ENCODE measurements at places on chromosomes 12 and 14.

DNA sequence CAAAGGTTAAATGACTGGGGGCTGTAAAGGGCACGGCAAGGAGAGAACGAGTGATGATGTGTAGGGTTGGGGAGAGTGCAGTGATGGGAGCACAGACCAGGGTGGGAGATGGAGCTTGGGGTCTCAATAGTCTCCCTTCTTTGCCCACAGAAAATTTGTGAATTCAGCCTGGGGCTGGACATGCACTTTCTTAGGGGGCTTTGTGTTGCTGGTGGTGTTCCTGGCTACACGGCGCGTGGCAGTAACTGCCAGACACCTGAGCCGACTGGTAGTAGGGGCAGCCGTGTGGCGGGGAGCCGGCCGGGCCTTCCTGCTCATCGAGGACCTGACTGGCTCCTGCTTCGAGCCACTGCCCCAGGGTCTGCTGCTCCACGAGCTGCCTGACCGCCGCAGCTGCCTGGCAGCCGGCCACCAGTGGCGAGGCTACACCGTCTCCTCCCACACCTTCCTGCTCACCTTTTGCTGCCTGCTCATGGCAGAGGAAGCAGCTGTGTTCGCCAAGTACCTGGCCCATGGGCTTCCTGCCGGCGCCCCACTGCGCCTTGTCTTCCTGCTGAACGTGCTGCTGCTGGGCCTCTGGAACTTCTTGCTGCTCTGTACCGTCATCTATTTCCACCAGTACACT is 1.7 kb downstream of the FITM1 start:
- no peak for DNase-seq

DNA sequence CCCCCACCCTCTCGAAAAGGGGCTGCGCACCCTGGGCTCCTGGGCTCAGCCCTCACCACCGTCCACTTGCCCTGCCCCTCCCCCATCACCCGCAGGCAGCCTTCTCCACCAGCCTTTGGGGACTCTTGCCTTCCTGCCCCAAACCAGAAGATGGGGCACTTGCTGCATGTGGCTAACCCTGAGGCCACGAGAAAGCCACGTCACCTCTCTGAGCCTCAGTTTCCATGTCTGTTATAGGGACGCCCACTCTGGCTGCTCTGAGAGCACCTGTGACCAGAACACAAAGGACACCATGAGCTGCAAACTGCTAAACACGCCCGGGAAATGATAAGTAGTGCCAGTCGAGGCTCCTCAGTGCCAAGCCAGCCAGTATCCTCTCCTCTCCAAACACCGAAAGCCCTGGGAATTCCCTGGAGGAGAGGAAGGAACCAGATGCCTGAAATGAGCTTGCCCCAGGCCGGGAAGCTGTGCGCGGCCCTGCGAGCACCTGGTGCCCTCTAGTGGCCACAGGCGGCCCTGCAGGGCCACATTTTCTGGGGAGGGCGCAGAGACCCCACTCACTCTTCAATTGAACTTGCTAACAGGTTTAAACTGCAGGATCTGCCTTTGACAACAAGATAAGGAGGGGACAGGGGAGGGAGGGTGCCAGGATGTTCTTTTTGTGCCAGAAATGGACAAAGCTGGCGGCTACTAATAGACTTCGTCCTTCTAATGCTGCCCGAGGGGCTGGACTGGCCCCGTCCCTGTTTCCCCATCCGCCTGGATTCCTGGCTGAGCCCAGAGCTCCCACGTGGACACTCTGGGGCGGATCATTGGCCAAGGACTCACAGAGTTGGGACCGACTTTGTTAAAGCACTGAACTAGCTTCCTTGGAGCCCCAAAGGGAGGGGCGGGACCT is 10.2 kb upstream of the SERPINA9 start:
- no peak for DNase-seq

DNA sequence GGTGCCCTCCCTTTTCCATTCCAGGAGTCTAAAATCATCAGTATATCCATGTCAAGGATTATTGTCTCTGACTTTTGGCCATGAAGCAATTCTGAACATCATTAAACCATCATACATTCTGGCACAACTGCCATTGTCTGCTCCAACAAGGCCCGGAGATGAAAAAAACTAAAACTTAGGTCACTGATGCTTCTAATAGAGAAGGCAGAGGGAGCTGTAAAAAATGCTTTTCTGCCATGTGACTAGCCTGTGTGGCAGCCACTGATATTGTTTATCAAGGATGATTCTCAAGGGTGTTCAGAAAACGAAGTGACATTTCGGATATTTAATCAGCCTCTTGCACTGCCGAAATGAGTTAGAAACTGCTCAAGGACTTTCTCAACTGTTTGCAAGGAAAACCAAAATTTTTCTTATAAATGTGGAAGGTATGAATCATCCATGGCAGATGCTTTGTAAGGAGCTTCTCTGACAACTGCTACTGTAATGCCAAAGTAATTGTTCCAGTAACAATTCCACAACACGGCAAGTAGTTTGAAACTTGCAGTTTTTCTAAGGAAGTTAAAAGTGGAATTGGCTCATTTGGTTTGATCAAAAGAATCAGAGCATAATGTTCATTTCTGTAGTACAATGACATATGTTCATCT is 1076.5 kb upstream of the FLRT2 start:
- DNase-seq = no peak

DNA sequence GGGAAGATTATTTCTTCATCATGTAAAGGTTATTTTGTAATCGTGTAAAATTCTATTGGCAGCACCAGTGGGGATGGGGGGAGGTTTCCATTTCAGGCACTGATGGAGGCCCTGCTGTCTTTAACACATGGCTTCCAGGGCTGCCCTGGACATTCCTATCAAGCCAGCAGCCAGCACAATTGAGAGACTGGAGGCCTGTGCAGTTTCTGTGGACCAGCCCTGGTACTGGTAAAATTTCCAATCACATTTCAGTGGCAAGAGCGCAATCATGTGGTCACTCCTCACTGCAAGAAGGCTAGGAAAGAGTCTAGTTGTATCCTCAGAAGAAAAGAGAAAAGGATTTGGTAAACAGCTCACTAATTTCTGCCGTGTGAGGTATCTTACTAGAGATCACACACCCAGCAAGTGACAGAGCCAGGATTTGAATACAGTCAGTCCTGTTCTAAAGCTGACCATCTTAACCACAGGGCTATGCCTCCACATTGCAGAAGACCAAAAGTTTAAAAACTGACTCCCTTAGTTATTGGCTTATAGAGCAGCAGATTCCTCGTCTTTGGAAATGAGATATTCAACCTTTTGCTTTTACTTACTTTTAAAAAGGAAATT is 179.4 kb upstream of the ARHGAP5 start:
- DNase-seq = no peak

DNA sequence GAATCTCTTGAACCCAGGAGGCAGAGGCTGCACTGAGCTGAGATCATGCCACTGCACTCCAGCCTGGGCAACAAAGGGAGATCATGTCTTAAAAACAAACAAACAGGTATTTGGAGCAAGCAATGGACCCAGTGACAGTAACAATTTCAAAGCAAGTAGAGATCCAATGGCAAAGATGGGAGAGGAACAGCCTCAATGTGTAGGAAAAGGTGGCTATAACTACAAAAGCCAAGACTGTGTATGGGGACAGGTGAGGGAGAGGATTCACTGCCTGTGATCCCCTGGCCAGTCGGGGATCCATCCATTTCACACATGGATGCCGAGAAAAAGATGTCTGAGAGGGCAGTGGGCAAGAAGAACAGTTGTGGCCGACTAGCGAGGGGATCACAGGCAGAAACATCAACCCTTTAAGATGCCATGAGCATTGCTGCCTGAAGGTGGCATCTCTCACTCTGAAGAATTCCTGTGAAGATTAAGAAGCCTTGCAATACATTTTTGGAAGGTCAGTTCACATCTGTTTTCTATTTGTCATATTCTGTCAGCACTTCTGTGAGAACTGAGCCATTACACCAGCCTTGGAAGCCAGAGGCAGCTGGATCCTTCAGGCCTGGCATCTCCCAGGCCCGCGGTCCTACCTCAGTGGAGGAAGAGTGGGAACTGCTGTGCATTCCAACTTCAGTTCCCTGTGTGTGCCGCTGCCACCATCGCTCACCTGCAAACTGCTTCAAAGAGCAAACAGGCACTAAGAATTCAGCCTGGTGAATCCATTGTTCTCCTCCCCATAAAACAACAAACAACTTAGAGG is 54.5 kb upstream of the FRS2 start:
- no peak for DNase-seq

- no peak for DNase-seq
These were observed 282.1 kb upstream of the NPAS3 start for GRCh38 chr14:32656601-32657000.

DNA sequence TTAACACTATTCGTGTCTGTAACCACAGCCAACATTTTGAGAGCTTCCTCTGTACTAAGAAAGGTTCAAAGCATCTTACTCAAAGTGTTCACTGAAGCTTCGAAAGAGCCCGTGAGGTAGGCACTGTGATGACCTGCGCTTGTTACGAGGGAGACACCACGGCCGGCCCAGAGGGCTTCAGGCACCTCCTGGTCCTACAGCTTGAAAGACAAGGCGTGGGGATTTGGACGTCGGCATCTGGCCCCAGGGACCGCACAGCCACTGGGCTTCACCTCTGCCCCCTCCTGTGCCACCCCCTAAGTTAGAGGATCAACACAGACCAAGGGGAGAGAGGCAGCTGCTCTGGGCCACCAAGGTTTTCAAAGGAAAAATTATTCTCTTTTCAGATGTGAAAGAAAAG is 75.6 kb downstream of the RIMBP2 start:
- no peak for DNase-seq

DNA sequence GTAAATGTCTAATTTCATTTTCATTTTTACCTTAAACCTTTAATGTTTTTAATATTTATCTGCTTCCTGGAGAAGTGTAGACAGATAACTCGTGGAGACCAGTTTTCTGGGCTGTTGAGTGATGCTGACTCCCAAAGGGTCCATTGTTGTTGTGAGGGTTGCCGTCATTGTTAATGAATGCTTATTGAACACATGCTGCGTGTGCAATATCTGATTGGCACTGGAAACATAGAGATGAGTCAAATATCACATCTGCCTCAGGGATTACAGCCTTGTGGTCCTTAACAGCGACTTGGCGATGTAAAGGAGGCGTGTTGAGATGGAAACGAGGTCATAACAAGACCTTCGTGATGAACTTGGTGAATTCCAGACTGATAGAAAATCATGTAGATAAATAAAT is 85.9 kb downstream of the FBXW8 start:
- no peak for DNase-seq

- no peak for DNase-seq
These were observed 238.5 kb downstream of the CACNA1C start for GRCh38 chr12:2291182-2291832.

DNA sequence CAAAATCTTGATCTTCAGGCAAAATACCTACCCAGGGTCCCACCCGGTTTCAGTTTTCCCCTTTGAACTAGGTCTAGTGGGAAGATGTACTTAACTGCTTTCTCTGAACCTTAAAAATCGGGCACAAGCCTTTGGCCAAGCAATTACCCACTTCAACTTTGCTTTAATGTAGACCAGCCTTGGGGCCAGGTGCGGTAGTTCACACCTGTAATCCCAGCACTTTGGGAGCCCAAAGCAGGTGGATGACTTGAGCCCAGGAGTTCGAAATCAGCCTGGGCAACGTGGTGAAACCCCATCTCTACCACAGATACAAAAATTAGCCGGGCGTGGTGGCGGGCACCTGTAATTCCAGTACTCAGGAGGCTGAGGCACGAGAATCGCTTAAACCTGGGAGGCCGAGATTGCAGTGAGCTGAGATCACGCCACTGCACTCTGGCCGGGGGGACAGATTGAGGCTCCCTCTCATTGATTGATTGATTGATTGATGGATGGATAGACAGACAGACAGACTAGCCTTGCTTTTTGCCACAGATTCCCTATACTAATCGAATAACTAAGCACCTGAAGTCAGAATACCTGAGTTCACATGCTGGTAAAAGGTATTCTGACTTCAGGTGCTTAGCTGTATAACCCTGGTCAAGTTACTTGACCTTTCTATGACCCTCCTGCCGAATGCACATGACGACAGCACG is 1.9 kb downstream of the CLIP1 start:
- no peak for DNase-seq

GRCh38 chr12:69616025-69616424 is 5.3 kb upstream of the LRRC10 start:
- DNase-seq = no peak

DNA sequence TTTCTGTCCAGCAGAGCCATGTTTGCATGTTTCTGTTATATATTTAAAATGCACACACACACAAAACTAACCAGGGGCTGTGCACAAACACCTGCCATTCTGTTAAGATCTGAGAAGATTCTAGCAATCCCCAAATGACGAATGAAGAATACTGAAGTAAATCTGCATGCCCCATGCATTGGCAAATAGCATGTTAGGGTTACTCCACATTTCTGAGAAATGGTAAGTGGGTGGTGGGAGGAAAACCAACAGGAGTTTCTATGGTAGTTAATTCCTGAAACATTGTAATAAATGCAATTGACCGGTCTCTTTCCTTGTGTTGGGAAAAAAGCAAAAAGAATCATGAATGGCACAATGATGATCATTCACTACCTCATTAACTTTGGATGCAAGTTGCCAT is 318.0 kb downstream of the BCAT1 start:
- no peak for DNase-seq

DNA sequence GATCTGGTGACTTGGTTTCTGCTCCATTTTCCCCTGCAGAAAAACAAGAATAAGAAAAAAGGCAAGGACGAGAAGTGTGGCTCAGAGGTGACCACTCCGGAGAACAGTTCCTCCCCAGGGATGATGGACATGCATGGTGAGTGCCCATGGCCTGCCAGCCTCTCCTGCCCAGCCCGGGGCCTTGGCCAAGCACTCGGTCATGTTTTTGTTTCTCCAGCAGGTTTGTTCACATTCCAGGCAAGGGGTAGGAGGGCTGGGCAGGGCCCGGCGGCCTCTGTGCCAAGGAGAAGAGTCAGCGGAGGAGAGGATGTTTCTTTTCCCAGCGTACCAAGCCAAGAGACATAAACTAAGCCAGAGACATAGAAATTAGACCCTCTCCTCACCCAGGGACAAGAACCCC is 13.6 kb downstream of the BCL7A start:
- DNase-seq = no peak

GRCh38 chr14:64604001-64604400 is 54.2 kb downstream of the PPP1R36 start:
- DNase-seq = no peak

- DNase-seq = no peak
These were observed 91.8 kb upstream of the BCL11B start for GRCh38 chr14:99363616-99364290.

DNA sequence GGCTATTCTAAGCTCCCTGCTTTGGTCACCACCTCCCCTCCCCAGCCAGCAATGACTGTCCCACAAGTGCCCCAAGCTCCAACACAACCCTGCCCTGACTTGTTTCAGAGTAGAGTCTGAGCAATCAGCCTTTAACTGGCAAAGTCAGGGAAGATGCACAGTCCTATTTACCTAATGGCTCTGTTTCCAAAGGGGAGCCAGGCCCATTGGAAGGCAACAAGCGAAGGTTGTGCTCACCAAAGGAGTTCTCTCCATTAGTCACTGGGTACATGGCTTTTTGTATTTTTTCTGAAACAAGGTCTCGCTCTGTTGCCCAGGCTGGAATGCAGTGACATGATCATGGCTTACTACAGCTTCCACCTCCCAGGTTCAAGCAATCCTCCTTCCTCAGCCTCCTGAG is 267.1 kb upstream of the CRY1 start:
- no peak for DNase-seq

- no peak for DNase-seq
These were observed 207.1 kb upstream of the SLC16A7 start for GRCh38 chr12:59388694-59389093.

GRCh38 chr14:31229638-31230572 is 22.3 kb upstream of the HECTD1 start:
- DNase-seq = no peak
